ENCODE measurements at places on chromosomes 4 and X.

- H3K4me3 ChIP-seq, result peak overlapping the region; percentile 98
- H3K27me3 ChIP-seq, result no peaks in the 10 kb centered on the region
- peak; percentile 30 for DNase-seq
- peaks cover 56% of the 10 kb centered on the region for H3K4me1 ChIP-seq
Observed at GRCh38 chr4:48340276-48340964, 909 bp upstream of the SLAIN2 start.

GRCh38 chr4:54066718-54067129 lies 2.3 kb upstream of the CHIC2 start:
- H3K4me1 ChIP-seq, result peaks cover 22% of the 10 kb centered on the region
- peaks cover 3% of the 10 kb centered on the region for H3K27me3 ChIP-seq
- peaks cover 3% of the 10 kb centered on the region for H3K36me3 ChIP-seq
- H3K4me3 ChIP-seq, result no peak overlapping the region

- H3K27ac ChIP-seq, result peak overlapping the region; percentile 92
- peaks cover 22% of the 10 kb centered on the region for H3K4me1 ChIP-seq
- no peaks in the 10 kb centered on the region for H3K27me3 ChIP-seq
- peak; percentile 25 for DNase-seq
- H3K36me3 ChIP-seq, result peaks cover 15% of the 10 kb centered on the region
Observed at GRCh38 chrX:54043541-54044125, 640 bp downstream of the PHF8 start.

DNA sequence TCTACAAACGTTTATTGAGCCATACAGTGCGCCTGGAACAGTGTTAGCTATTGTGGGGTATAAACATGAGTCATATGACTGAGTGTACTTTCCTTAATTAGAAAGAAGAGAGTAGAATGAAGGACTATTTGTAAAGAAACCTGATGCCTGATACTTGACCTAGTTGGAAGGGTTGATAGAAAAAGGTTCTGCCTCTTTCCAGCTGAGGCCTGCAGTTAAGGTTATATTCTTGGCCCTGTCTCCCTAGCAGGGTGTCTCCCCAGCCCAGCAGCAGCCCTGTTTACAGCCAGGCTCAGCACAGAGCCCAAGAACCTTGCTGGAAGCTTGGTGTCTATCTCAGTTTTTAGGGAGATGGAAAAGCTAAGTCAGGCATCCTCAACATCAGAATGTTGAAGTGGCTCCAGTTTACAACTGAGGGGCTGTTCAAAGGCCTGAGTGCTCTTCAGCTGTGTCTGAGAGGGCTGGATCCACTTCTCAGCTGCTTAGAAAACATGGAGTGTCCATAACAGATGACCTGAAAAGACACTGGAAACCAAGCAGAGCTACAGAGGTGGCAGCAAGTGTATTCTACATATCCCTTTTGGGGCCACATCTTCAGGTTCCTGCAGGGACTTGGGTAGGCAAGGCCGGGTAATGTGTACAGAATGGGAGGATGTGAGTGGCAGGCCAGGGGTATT lies 21.6 kb downstream of the NYX start:
- H3K27me3 ChIP-seq, result no peaks in the 10 kb centered on the region
- DNase-seq, result no peak

- H3K27ac ChIP-seq, result peak overlapping the region; percentile 84
- H3K4me1 ChIP-seq, result peaks cover 79% of the 10 kb centered on the region
- H3K36me3 ChIP-seq, result peaks cover 25% of the 10 kb centered on the region
- peak; percentile 40 for DNase-seq
- no peaks in the 10 kb centered on the region for H3K27me3 ChIP-seq
Observed at GRCh38 chrX:19785647-19786046, 101.8 kb downstream of the SH3KBP1 start.

DNA sequence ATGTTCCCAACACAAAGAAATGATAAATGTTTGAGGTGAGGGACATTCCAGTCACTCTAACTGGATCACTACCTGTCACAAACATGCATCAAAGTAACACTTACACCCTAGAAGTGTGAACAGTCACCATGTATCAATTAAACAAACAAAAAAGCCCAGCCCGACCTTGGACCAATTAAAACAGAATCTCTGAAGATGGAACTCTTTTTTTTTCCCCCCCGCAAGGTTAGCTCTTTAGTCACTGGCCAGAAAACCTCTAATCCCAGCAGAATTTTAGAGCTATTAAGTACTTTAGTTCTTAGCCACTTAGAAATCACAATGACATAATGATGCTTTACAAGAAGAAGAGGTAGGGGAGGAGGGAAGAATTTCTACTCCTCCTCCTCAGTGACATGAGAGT lies 154.5 kb downstream of the PALLD start:
- DNase-seq, result no peak
- H3K27ac ChIP-seq, result no peak overlapping the region
- H3K4me1 ChIP-seq, result no peaks in the 10 kb centered on the region

DNA sequence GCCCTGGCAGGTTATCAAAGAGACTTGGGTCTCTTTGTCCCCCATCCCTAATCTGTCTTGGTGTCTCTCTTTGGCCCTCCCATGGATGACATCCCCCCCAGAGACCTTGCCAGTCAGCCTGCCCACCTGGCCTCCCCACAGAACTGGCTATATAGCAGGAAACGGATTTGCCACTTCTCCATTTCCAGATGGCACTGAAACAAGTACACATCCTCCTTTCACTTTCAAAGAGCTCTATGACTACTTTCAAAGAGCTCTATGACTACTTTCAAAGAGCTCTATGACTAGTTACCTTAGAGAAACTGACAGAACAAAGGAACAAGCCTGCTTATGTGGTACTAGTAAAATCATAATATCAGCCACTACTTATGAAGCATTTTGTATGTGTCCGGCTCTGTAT lies 175.3 kb downstream of the MAML3 start:
- H3K27me3 ChIP-seq, result no peaks in the 10 kb centered on the region
- H3K4me1 ChIP-seq, result peaks cover 26% of the 10 kb centered on the region
- peak; percentile 6 for DNase-seq
- H3K36me3 ChIP-seq, result peaks cover 2% of the 10 kb centered on the region

DNA sequence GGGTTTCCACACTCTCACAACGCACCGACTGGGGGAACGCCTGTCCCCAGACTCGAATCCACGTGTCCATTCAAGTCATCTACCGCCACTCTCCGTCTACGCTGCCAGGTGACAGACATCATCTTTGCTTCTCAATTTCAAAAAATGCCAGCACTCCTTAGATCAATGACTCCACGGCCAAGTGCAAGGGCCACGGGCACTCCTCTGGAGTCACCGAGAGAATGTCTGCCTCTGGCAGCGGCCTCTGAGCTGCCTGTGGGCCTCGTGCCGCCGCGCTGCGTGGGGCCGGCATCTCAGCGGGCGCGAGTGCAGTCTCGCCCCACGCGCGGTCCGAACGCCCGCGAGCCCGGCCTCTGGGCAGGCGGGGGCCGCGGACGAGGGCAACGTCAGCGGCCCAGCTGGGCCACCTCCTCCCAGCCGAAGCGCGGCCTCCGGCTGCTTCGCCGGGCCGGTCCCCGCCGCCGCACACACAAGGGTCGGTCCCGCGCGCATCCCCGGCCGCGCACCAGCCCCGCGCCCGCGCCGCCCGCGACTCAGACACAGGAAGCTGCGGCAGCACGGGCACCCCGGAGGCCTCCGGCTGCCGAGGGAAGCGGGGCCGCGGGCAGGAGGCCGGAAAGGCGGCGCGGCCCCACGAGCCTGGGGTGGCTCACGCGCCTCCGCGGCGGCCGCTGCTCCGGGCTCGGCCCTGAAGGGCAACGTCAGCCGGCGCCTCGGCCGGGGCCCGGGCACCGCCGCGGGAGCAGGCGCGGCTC lies 450 bp downstream of the ACSL1 start:
- H3K27me3 ChIP-seq, result peaks cover 3% of the 10 kb centered on the region
- H3K36me3 ChIP-seq, result peaks cover 5% of the 10 kb centered on the region
- peaks cover 49% of the 10 kb centered on the region for H3K4me1 ChIP-seq
- H3K27ac ChIP-seq, result peak overlapping the region; percentile 77
- peak overlapping the region; percentile 93 for H3K4me3 ChIP-seq

DNA sequence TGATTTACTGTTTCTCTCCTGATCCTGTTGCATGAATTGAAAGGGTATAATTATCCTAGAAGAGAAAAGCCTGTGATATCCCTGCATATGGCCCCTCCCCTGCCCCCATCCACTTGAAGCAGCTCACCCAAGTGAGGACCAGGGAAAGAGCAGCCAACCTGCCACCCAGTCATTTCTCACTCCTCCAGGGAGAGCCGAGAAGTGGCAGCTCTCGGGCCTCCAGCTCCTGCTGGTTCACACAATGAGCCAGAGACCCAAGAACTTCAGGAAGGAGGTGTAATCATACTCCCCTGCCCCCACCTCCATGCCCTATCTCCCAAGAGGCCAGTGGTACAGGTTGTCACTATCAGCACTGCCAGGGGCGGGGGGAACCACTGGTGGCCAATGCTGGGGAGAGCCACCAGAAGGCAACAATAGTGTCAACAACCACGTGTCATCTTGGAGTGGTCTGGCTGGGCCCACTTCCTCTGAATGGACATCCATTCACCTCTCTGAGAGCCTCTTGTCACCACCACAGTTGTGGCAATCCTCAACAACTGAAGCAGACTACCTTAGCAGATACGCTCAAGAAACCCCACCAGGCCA lies 42.9 kb downstream of the APOO start:
- no peaks in the 10 kb centered on the region for H3K27me3 ChIP-seq
- no peak overlapping the region for H3K27ac ChIP-seq
- no peaks in the 10 kb centered on the region for H3K36me3 ChIP-seq
- peaks cover 4% of the 10 kb centered on the region for H3K4me1 ChIP-seq

DNA sequence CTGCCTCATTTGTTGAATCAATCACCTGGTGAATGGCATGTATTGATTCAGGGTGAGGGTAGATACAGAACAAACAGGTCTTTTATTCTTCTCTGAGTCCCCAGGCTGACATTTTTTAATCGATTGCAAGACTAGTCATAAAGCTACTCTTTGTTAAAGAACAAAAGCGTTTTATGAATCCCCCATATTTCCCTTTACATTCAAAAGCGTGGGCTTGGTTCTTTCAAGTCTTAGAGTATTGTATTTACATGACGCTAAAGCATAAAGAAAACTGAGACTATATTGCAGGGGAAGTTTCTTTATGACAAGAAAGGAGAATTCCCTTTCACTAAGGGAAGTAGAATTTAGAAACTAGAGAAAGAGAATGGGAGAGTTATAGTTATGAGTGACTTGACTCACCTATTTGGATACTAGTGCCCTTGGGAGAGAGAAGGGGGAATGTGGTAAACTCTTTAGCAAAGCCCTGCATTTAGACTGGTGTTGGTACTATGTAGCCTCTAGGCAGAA lies 69.3 kb upstream of the PDE5A start:
- H3K4me3 ChIP-seq, result no peak overlapping the region
- H3K36me3 ChIP-seq, result no peaks in the 10 kb centered on the region
- DNase-seq, result no peak
- H3K27me3 ChIP-seq, result peaks cover 2% of the 10 kb centered on the region

DNA sequence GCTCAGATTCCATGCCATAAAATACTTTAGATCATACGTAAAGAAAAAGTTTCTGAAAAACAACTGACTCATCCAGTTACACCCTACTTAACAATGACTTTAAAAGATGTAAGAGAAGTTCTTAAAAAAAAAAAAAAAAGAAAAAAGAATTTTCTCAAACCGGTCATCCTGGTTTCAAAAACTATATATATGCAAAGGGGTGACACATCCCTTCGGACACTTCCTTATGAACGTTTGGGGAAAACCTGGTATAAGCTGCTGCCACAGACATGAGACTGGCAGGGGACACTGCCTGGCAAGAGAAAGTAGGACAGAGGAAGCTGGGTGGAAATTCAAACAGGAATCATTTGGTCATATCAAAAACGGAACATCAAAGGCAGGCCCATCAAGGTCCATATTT lies 81.2 kb upstream of the PRSS48 start:
- DNase-seq, result no peak
- H3K27me3 ChIP-seq, result peaks cover 4% of the 10 kb centered on the region
- H3K36me3 ChIP-seq, result no peaks in the 10 kb centered on the region
- H3K27ac ChIP-seq, result no peak overlapping the region

- no peak for DNase-seq
- H3K27me3 ChIP-seq, result peaks cover 3% of the 10 kb centered on the region
- H3K4me3 ChIP-seq, result no peak overlapping the region
- no peaks in the 10 kb centered on the region for H3K4me1 ChIP-seq
- no peaks in the 10 kb centered on the region for H3K36me3 ChIP-seq
Observed at GRCh38 chr4:14868426-14869395, 133.6 kb upstream of the CPEB2 start.

GRCh38 chrX:848386-848785 lies 217.8 kb downstream of the SHOX start:
- H3K4me1 ChIP-seq, result peaks cover 8% of the 10 kb centered on the region
- no peak overlapping the region for H3K4me3 ChIP-seq
- peaks cover 2% of the 10 kb centered on the region for H3K27me3 ChIP-seq
- H3K27ac ChIP-seq, result no peak overlapping the region
- H3K36me3 ChIP-seq, result no peaks in the 10 kb centered on the region
- no peak for DNase-seq

DNA sequence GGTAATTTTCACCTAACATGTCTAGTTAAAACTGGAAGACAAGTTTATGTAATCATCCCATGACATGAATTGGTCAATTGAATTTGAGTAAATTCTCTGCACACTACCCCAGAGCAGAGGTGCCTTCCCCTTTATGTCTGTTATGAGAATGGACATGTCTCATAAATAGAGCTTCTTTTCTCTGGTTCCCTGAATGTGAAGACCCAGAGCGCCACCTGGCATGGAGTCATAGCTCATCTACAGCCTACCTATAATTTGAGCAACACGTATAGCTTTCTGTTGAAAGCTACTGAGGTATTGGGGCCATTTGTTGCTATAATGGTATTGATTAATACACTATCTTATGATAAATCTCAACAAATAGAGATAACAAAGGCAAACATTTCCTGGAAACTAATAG lies 626.5 kb upstream of the GALNTL6 start:
- DNase-seq, result no peak
- H3K4me3 ChIP-seq, result no peak overlapping the region

GRCh38 chrX:135436966-135437866 lies 15.5 kb downstream of the SMIM10L2A start:
- H3K36me3 ChIP-seq, result no peaks in the 10 kb centered on the region
- H3K4me3 ChIP-seq, result no peak overlapping the region
- H3K27ac ChIP-seq, result no peak overlapping the region

GRCh38 chr4:137333031-137333430 lies 199.3 kb downstream of the PCDH18 start:
- no peak overlapping the region for H3K4me3 ChIP-seq
- DNase-seq, result no peak
- H3K36me3 ChIP-seq, result no peaks in the 10 kb centered on the region
- no peaks in the 10 kb centered on the region for H3K4me1 ChIP-seq
- H3K27ac ChIP-seq, result no peak overlapping the region
- no peaks in the 10 kb centered on the region for H3K27me3 ChIP-seq

DNA sequence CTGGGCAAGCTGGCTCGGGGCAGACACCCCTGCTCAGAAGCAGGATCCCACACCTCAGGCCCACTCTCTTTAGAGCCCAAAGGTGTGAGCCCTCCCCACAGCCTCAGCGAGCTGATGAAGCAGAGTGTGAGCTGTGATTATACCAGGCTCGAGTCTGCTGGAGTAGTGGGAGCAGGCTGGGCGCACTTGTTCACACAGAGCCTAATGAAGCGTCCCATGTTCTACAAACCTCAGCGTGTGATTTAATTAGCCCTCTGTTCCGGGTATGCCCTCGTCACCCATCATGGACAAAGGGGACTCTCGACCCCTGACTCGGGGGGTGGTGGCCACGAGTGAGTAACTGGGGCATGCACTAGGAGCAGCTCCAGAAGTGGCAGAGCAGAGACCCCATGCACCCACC lies 62.3 kb downstream of the PPP2R2C start:
- no peak for DNase-seq
- H3K4me3 ChIP-seq, result no peak overlapping the region
- no peaks in the 10 kb centered on the region for H3K4me1 ChIP-seq

GRCh38 chr4:7323872-7324650 lies 110.7 kb downstream of the PSAPL1 start:
- no peaks in the 10 kb centered on the region for H3K36me3 ChIP-seq
- peaks cover 1% of the 10 kb centered on the region for H3K4me1 ChIP-seq
- no peak overlapping the region for H3K4me3 ChIP-seq

- peaks cover 17% of the 10 kb centered on the region for H3K27me3 ChIP-seq
- DNase-seq, result no peak
- H3K4me3 ChIP-seq, result no peak overlapping the region
- H3K36me3 ChIP-seq, result no peaks in the 10 kb centered on the region
Observed at GRCh38 chr4:185066179-185066578, 47.9 kb downstream of the HELT start.
